NT2/D1 (cell line): ENCODE measurements at places on chromosomes 1 and 21.

DNA sequence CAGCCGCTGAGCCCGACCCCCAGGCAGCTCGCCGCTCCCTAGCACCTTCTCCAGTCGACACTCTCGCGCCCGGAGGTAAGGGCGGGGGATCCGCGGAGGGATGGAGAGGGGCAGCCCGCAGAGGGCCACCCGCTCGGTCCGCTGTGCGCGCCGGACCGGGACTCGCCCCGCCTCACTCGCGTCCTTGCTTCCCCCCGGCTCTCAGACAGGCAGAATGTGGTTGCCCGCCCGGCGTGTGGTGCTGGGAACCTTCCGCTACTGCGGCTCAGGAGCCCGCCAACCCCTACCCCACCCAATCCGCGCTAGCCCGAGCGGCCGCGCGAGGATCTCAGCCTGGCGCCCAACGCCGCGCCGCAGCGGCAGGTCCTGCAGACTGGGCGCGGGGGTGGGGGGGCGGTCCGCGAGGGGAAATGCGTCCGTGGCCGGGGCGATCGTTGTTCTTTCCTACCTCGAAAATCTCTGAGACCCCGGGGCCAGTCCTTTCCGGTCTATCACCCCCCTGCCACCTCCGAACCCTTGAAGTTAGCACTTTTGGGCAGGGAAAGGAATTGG, 404 bp downstream of the LRRC8C start:
- DNase-seq = peak; percentile 13

- DNase-seq = no peak
Observed at GRCh38 chr1:52667984-52668383, 30.2 kb downstream of the COA7 start.

DNA sequence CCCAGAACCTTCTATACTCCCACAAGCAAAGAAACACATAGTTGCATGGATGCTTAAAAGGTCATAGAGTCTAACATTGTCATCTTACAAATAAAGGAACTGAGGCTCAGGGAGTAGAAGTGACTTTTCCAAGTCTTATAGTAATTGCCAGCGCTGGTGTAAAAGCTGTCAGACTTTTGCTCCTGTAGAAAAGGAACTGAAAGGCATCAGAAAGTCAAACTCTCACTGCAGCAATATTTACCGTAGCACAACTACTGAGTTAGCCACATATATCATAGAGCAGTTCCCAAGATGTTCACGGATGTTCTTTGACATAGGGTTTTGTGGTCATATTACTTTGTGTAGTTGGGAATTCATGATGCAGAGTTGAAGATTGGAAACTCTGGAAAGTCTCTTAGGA, 16.6 kb upstream of the USP24 start:
- no peak for DNase-seq

- no peak for DNase-seq
Observed at GRCh38 chr21:33976082-33977016, 60.7 kb upstream of the ATP5PO start.

- no peak for DNase-seq
Observed at GRCh38 chr1:235552146-235552716, 48.0 kb upstream of the B3GALNT2 start.
